ENCODE measurements at places on chromosomes 7 and 10.
A peak's percentile ranks its signal among the peaks of the same experiment; 100 is the strongest.

DNA sequence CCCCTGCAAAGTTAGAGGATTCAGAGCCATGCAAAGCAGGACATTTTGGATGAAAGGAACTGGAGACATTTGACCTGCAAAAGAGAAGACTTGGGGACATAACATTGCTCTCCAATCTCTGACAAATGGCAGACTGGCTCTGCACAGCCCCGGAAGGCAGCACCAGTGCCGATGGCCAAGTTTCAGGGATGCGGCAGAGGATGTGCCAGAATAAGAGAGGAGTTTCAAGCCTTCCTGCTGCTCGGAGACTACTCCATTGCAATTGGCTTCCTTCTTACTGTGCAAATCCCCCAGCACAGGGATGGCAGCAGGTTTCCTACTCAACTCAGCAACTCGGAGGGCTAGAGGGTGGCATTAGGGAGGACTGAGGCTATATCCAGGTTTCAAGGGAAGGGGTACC, 268.8 kb upstream of the ZMIZ1 start:
- DNase-seq, result no peak

- DNase-seq, result no peak
Observed at GRCh38 chr7:82331234-82331633, 112.3 kb downstream of the CACNA2D1 start.

- DNase-seq, result peak; percentile 61
Observed at GRCh38 chr10:29446327-29446726, 157.5 kb downstream of the LYZL1 start.

- no peak for DNase-seq
Observed at GRCh38 chr10:42556931-42557330, 81.4 kb downstream of the ZNF33B start.
